ENCODE measurements at places on chromosomes 16 and 17. TPM values are rescaled to one million over a fixed set of nuclear protein-coding genes. Genes with fewer than 3 reads are reported as not detected.

GRCh38 chr16:15907863-15908478, 19.6 kb upstream of the CEP20 start:
- DNase-seq: no peak
- no peak overlapping the region for H3K27ac ChIP-seq
- peaks cover 10% of the 10 kb centered on the region for H3K4me1 ChIP-seq
- H3K36me3 ChIP-seq: no peaks in the 10 kb centered on the region
- no peaks in the 10 kb centered on the region for H3K27me3 ChIP-seq
- no peak overlapping the region for H3K4me3 ChIP-seq

DNA sequence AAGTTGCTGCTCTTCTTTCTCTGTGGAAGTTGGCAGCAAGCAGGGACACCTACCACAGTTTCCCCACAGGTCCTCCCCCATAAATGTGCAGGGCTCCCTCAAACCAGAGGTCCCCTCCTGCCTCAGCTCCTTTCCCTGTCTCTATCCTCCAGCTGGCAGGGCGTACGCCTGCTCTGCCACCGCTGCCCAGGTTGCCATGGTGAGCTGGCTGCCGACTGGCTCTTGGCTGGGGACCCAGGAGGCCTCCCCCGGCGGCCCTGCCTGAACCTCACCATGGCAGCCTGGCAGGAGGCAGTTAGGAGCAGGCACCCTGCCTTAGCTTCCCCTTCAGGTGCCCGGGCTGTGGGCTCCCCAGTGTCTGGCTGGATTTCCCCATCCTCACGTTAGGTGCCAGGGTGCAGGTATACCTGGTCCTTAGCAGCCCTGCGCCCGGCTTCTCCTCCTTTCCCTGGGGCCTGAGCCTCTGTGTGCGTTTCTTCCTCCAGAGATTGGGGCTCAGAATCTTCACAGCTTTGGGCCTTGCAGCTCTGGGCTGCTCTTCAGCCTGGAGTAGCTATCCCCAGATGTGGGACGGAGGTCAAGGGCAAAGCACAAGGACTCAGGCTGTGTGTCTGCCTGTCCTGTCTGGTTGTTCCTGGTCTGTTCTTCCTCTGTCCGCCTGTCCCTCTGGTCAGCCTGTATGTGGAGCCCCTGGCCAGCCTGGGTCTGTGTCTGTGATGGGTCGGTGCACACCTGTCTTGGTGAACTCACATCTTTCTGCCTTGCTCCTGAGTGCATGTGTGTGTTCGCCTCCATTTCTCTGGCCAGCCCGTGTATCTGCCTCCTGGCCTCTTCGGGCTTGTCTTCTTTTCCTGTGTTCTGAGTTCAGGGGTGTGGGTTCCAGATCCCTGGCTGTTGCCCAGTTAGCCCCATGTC, 15.7 kb downstream of the GJD3 start:
- DNase-seq: no peak
- H3K36me3 ChIP-seq: peaks cover 37% of the 10 kb centered on the region
- H3K27ac ChIP-seq: peak overlapping the region; percentile 37
- no peak overlapping the region for H3K4me3 ChIP-seq
- H3K27me3 ChIP-seq: no peaks in the 10 kb centered on the region

GRCh38 chr16:81470796-81471636, 26.4 kb downstream of the CMIP start:
- H3K27me3 ChIP-seq: no peaks in the 10 kb centered on the region
- no peaks in the 10 kb centered on the region for H3K36me3 ChIP-seq
- H3K27ac ChIP-seq: peak overlapping the region; percentile 77

- no peak overlapping the region for H3K27ac ChIP-seq
- no peak overlapping the region for H3K4me3 ChIP-seq
- H3K27me3 ChIP-seq: no peaks in the 10 kb centered on the region
- peaks cover 4% of the 10 kb centered on the region for H3K4me1 ChIP-seq
- peaks cover 37% of the 10 kb centered on the region for H3K36me3 ChIP-seq
Observed at GRCh38 chr16:306911-307370, 24.0 kb downstream of the PDIA2 start.

The ENPP7 gene
- total RNA-seq: not detected

- peaks cover 9% of the 10 kb centered on the region for H3K4me1 ChIP-seq
- no peaks in the 10 kb centered on the region for H3K27me3 ChIP-seq
- DNase-seq: no peak
- no peak overlapping the region for H3K27ac ChIP-seq
- peaks cover 16% of the 10 kb centered on the region for H3K36me3 ChIP-seq
Observed at GRCh38 chr16:2237493-2238149, 1.4 kb downstream of the DNASE1L2 start.

The TRPV3 gene
- total RNA-seq: 0.25 TPM

- H3K4me1 ChIP-seq: no peaks in the 10 kb centered on the region
- no peaks in the 10 kb centered on the region for H3K36me3 ChIP-seq
- no peaks in the 10 kb centered on the region for H3K27me3 ChIP-seq
- H3K27ac ChIP-seq: no peak overlapping the region
- DNase-seq: no peak
Observed at GRCh38 chr17:28147017-28147416, 104.5 kb downstream of the NLK start.

The TEFM gene
- total RNA-seq: 10.0 TPM

DNA sequence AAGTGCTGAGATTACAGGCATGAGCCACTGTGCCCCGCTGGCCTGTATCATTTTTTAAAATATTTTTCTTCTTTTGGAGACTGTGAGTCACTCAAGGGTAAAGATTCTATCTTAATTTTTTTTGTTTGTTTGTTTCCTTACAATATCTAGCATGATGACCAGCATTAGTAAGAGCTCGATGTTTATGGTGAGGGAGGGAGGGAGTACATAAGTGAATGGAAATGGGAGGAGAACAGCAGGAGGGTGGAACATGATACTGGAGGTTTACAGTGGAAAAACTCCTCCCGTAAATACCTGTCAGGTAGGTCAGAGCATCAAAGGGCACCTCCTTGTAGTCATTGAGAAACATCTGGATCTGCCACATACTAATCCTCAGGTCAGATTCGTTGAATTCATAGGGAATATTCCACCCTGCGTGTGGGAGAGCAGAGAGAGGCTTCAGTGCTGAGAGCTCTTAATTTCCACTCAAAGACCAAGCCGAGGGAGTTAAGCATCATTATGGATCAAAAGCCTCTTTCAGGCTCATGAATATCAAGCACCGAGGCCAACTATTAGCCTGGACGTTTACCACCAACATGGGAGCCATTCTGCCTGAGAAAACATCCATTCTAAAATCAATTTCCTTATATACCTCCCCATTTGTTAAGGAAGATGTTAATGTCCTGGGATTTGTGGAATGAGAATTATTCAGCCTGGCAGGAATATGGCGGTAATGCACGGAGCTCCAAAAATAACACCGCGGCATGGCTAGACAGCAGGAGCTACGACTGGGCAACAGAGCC, 51.8 kb downstream of the LYRM1 start:
- no peaks in the 10 kb centered on the region for H3K36me3 ChIP-seq
- no peak overlapping the region for H3K27ac ChIP-seq
- H3K4me3 ChIP-seq: no peak overlapping the region
- H3K27me3 ChIP-seq: no peaks in the 10 kb centered on the region

GRCh38 chr17:31051506-31051905, 43.3 kb upstream of the NF1 start:
- H3K4me3 ChIP-seq: no peak overlapping the region
- no peak for DNase-seq
- H3K36me3 ChIP-seq: no peaks in the 10 kb centered on the region
- H3K27ac ChIP-seq: no peak overlapping the region

The PNMT gene
- total RNA-seq: 1.2 TPM

Measured in CD4-positive, CD25-positive, alpha-beta regulatory T cell (primary cell).